Muscle of back (tissue), 13 donors: ENCODE measurements at places on chromosomes 7 and 10.

DNA sequence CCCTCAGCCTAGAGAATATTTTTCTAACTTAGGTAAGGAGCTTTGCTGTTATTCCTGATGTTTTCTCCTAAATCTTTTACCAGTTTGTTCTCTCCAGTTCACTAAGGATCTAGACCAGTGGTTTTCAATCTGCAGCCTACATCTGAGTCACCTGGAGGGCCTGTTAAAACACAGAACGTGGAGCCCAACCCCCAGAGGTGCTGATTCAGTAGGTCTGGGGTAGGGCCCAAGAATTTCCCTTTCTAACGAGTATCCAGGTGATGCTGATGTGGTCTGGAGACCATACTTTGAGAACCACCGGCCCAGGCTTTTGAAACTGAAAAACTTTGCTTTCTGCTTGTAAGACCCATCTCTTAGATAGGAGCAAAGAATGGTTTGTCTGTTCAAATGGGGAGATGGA is 51.2 kb upstream of the KMT2E start:
- DNase-seq = no peak

DNA sequence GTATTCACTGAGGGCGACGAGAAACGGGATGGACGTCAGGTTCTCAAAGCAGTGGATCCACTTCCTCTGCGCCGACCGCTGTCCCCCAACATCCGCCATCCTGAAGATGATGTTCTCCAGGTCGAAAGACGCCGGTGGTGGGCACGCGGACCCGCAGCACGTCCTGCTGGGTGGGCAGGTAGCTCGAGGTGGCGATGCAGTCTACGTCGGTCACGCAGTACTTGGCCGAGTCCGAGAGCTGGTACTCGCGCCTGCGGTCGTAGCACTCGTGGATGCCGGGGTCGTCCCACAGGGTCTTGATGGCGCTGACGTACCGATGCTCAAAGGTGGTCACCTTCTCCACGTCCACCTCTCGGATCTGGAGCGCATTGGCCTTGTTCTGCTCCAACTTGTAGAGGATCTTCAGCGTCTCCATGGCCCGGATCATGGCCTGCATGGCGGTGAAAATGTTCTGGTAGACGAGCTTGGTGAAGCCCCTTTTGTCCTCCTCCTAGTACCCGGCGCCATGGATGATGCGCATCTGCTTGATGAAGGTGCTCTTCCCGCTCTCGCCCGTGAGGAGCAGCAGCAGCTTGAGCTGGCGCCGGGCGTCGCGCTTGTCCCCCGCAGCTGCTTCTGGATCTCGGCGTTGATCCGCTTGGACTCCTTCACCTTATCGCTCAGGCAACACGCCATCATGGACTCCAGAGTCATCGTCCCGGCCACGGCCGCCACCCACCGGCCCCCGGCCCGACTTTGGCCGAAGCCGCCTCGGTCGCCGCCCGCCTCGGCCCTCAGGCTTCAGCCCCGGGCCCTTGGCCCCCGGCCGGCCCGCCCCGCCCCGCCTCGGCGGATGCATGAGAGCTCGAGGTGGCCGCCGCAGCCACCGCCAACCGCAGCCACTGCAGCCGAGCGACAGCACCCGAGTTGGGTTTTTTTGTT is 122.9 kb upstream of the KCTD7 start:
- peak; percentile 22 for DNase-seq

- DNase-seq = no peak
Measured at GRCh38 chr7:76246804-76247389, 45.2 kb downstream of the SRRM3 start.

- no peak for DNase-seq
Measured at GRCh38 chr10:114767101-114767985, 54.2 kb upstream of the FHIP2A start.

GRCh38 chr7:22697876-22698606 is 29.0 kb upstream of the IL6 start:
- no peak for DNase-seq

GRCh38 chr7:129168231-129169021 is 20.0 kb upstream of the SMO start:
- peak; percentile 34 for DNase-seq

GRCh38 chr7:103687951-103688350 is 241.9 kb upstream of the SLC26A5 start:
- DNase-seq = no peak

- DNase-seq = no peak
Measured at GRCh38 chr7:77532247-77532646, 4.8 kb upstream of the PTPN12 start.

- no peak for DNase-seq
Measured at GRCh38 chr7:50405221-50405620, 44.9 kb downstream of the FIGNL1 start.

GRCh38 chr10:110226926-110227641 is 19.7 kb downstream of the MXI1 start:
- peak; percentile 88 for DNase-seq

DNA sequence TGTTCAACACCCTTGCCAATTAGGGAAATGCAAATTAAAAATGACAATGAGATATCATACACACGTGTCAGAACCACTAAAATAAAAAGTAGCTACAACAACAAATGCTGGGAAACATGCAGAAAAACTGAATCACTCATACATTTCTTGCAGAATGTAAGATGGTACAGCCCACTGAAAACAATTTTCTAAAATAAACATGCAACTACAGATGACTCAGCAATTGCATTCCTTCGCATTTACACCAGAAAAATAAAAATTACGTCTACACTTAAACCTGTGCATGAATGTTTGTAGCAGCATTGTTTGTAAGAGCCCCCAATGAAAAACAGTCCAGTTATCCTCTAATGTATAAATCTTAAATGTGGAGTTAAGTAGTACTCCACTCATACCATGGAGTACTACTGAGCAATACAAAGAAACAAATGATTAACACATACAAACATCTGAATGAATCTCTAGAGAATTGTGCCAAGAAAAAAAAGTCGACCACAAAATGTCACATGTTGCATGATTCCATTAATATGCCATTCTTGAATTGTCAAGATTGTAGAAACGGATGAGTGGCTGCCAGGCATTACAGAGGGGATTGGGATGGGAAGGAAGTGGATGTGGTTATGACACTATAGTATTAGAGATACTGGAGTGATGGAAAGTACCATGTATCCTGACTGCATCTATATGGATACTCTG is 134.6 kb upstream of the NPSR1 start:
- peak; percentile 16 for DNase-seq

DNA sequence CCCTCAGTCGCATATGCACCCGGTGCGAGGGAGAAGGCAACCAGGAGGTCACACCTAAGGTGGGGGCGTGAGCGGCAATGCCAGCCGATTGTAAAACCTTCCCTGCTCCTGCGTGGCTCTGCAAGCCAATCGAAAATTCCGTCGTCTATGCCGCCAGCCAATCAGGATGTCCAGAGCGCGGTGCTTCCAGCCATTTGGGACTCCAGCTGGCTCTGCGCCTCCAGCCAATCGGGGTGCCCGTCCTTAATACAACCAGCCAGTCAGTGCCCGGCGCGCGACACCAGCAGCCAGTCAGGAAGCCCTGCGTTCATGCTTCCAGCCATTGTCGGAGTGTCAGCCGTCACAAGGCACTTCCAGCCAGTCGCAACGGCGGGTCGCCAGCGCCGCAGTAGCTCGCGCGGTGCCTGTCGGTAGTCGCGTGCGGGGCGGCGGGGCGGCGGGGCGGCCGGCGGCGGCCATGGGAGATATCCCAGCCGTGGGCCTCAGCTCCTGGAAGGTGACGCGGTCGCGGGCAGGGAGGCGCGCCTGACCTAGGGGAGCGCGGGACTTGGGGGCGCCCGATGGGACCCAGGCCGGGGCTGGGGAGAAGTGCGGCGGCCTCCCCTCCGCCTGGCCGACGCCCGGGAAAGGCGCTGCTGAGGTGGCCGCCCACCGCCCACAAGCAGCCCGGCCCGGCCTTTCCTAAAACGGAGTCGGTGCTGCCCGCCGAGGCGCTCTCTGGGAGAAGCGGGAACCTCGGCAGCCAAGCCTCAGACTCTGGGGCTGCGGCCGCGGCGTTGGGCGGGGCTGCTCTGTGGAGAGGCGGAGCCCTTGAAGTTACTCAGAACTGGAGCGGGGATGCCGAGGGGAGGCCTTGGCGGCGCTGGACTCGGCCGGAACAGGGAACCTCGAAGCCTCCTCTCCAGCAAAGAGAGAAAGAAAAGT is at the start of gene AKR1E2:
TSS of gene AKR1E2 (plus strand) at position 340 of the 924 bp plus-strand sequence. CDS start at position 458, 118 bp downstream.
- DNase-seq = peak; percentile 84

DNA sequence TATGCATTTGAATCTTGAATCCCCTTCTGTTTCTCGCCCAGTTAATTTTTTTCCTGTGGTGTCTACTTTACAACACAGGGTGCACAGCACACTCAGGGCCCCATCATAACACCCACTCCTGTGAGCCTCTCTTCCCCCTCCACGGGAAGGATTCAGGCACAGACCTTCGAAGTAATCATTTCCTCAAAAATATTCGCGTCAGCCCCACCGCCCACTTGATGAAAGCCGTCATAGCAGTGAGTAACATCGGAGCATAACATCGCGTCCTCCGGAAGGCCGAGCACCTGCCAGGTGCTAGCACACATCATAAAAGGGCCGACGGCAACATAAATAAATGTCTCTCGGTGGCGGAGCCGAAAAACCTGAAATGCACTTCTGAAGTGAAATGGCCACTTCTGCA is 201.7 kb upstream of the ADARB2 start:
- DNase-seq = no peak

GRCh38 chr7:77416621-77417371 is 647 bp upstream of the GSAP start:
- no peak for DNase-seq

DNA sequence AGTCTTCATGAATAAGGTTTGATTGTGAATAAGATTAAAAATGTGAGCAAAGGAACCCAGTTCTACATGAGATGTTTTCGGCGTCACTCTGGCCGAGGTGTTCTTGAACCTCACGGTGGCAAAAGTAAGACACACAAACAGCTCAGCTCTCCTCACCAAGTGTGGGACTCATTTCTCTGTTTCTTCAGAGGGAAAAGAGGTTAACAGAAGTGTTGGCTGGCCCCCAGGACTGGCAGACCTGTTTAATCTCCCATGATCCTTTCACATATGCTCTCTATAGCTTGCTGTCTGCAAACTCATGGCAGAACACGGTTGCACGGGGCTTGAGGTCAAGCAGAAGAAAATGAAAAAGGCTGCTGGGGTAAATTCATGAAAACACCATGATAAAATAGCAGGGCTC is 394.4 kb downstream of the CALN1 start:
- no peak for DNase-seq

- DNase-seq = no peak
Measured at GRCh38 chr10:58143944-58144343, 123.8 kb downstream of the IPMK start.

- no peak for DNase-seq
Measured at GRCh38 chr7:157021871-157022680, 11.6 kb upstream of the MNX1 start.

DNA sequence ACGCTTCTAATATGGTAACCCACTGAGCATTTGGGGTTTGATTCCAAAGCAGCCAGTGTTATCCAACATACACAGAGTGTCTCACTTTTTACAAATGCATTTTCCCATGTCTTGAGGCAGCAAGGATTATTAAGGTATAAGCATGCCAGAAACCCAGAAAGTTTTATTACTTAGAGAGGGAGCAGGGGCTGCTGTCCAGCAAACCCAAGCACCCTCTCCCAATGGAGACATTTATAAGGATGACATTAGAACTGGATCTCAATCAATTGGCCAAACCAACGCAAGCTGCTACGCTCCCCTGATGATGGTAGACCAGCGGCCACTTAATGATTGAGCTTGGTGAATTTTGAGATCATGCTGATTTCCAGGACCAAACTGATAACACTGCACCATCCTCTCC is 176.3 kb downstream of the FANK1 start:
- no peak for DNase-seq

- no peak for DNase-seq
Measured at GRCh38 chr7:23533238-23533604, 1.4 kb upstream of the TRA2A start.

DNA sequence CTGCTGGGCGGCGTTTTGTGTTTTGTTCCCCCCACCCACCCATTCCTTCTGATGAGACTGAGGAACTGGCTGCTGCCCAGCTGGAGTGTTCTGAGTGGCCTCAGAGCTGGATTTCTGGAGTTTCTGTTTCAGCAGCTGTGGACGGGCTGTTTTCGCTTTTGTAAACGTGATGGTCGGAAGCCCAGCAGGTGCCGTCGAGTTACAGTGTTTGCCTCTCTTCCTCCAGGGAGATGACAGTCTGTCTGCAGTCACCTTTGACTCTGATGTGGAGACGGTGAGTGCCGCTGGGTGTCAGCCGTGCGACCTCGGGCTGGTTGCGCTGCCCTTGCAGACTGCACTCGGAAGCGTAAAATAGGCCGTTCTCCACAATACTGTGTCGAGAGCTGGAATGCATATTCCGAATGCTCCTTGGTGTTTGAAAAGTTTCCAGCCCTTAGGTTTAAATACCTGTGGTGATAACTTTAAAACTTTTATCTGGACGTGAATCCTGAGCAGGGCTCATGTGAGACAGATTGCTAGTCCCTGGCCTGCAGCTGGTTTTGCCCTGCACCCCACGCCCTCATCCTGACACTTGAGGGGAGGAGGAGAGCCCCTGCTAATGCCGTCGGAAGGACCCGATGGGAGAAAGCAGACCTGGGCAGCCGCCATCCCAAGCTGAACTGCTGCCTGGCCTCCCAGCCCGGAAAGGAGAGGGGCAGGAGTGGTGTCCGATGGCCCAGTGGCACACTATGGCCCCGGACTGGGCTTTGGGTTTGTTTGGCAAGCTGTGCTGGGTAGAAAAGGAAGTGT is 8.3 kb downstream of the IQCE start:
- peak; percentile 82 for DNase-seq

GRCh38 chr7:142420554-142421362 is 162.9 kb upstream of the PRSS58 start:
- no peak for DNase-seq

DNA sequence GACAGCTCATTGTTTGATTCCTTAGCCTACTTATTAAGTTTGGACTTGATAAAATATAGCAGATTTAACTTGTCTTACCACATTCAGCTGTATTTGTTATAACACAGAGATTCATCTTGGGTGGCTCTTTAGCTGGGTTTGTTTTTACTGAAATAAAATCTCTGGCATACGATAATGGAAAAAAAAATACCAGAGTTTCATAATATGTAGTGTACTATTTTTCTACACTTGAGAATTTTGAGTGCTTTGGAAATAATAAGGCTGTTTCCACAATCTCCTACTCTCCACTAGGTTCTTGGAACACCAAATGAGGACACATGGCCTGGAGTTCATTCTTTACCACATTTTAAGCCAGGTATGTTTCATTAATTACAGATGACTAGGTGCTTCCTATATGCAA is 218.6 kb upstream of the FZD1 start:
- DNase-seq = peak; percentile 41

DNA sequence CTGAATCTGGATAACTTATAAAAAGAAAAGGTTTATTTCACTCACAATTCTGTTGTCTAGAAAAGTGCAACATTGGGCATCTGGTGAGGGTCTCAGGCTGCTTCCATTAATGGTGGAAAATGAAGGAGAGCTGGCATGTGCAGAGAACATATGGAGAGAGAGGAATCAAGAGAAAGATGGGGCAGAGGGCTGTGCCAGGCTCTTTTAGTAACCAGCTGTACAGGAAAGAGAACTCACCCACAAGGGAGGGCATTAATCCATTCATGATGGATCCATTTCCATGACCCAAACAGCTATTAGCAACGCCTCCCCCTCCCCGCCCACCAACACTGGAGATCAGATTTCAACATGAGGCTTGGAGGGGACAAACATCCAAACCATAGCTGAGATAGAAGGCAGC is 61.7 kb upstream of the LYZL1 start:
- DNase-seq = no peak

GRCh38 chr7:114708646-114709045 is 213.2 kb upstream of the MDFIC start:
- DNase-seq = no peak

- DNase-seq = no peak
Measured at GRCh38 chr7:132138817-132139216, 437.5 kb downstream of the PLXNA4 start.

- DNase-seq = no peak
Measured at GRCh38 chr10:1138529-1138928, 82.3 kb downstream of the WDR37 start.

- no peak for DNase-seq
Measured at GRCh38 chr7:1953199-1954190, 279.2 kb downstream of the MAD1L1 start.
